Stimulated activated CD8-positive, alpha-beta memory T cell treated with anti-CD3 and anti-CD28 coated beads, Interleukin-4, amount 100 ng/mL, for 4 hours (primary cell): ENCODE measurements at places on chromosomes 2 and 18.

DNA sequence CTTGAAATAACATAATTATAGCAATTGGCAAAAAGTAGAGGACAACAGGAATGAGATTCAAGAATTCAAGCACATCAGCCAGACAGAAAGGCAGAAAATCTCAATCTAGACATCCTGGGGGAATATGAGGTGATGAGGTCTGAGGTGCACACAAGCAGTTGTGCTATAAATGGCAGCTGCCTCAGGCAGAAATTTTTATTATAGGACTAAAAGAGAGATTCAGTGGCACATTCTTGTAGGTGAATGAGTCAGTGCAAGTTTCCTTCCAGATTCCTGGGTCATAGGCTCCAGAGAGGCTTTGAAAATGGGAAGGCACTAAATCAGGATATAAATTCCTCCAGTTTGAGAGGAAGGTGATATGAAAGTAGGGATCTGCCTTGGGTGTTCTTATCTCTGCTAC lies 127.2 kb upstream of the THSD7B start:
- DNase-seq = no peak

- DNase-seq = no peak
Observed at GRCh38 chr2:60223859-60224258, 329.6 kb downstream of the BCL11A start.

DNA sequence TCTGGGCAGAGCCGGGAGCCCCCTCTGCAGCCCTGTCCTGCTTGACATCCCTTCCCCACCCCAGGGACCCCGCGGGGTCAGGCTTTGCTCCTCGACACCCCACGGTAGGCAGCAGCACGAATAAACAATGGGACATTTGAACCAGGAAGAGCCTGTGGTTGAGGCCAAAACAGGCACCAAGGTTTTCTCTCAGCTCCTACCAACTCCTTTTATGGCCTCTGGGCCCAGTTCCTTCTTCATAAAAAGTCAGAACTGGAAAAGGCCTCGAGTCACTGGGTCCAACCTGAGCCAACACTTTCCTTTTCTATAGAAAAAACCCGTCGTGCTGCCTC lies 20.6 kb downstream of the TEX44 start:
- DNase-seq = no peak

GRCh38 chr2:14632133-14632936 lies at the start of gene LRATD1:
TSS of gene LRATD1 (plus strand) at chr2:14632717. CDS start at chr2:14633980, 1,263 bp downstream.
- DNase-seq = no peak

- no peak for DNase-seq
Observed at GRCh38 chr2:109067631-109068125, 61.3 kb upstream of the SH3RF3 start.
